ENCODE measurements at places on chromosomes 1 and 21. TPM values are rescaled to one million over a fixed set of nuclear protein-coding genes. Genes with fewer than 3 reads are reported as not detected.

RGS4 gene
- 3.4 TPM for total RNA-seq

DNA sequence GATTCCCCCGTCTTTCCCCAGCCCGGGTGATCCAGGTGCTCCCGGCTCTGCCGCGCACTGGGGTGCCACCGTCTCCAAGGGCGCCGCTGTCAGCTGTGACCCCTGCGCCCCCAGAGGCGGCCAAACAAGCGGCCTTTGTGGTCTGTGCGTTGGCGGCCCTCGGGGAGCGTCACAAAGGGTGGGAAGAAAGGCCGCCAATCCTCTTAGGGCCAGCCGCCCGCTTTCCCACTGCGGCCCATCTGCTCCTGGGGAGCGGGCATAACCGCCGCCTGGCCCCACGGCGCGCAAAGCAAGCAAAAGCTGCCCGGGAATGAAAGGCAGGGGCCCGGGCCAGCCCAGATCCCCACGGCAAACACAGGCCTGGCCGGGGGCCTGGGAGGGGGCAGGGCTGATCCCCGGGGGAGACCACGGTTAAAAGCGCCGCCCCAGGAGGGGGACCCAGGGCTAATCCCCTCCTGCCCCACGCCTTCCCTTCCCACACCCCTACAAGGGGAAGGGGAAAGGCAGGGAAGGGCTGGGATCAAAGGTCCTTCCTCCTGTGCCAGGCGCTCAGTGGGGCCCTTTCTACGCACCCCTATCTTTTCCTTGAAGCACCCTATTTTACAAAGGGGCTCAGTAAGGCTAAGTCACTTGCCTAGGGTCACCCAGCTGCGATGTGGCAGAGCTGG is 24.0 kb downstream of the C1QB start:
- H3K4me1 ChIP-seq = no peaks in the 10 kb centered on the region
- no peaks in the 10 kb centered on the region for H3K36me3 ChIP-seq
- H3K4me3 ChIP-seq = no peak overlapping the region
- no peaks in the 10 kb centered on the region for H3K27me3 ChIP-seq

GRCh38 chr1:216710598-216711333 is 12.5 kb downstream of the ESRRG start:
- peaks cover 9% of the 10 kb centered on the region for H3K4me1 ChIP-seq
- no peak overlapping the region for H3K27ac ChIP-seq
- H3K27me3 ChIP-seq = no peaks in the 10 kb centered on the region

KLHL20 gene
- 7.4 TPM for total RNA-seq

DNA sequence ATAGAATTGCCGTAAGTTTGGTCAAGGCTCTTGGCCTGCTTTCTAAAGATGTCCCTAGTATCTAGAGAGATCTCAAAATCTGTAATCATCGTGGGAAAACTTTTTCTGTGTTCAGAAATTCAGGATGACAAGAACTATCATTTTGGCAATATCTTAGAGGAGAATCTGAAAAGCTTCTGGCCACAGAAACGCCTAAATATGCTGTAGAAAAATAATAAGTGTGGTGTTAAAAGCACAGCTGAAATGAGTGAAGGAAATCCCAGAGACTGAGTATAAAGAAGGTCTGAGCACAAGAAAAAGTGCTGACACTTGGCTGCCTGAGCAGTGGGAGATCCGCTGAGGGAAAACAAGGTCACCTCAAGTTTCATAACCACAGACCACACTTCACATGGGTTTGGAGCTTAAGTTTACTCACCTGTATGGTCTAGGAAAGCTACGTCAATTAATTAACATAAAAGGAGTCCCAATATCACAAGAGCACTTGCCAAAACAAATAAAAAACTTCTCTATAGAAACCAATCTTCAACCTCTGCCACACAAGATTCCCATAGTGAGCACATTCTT is 235.2 kb upstream of the IRF2BP2 start:
- no peak for DNase-seq
- H3K27ac ChIP-seq = peak overlapping the region; percentile 40

- no peaks in the 10 kb centered on the region for H3K4me1 ChIP-seq
- no peak overlapping the region for H3K27ac ChIP-seq
- no peak overlapping the region for H3K4me3 ChIP-seq
- H3K27me3 ChIP-seq = no peaks in the 10 kb centered on the region
- no peaks in the 10 kb centered on the region for H3K36me3 ChIP-seq
Measured at GRCh38 chr1:26602378-26602959, 72.9 kb downstream of the RPS6KA1 start.

GRCh38 chr1:12480748-12481362 is 137.2 kb downstream of the DHRS3 start:
- no peaks in the 10 kb centered on the region for H3K36me3 ChIP-seq
- no peak overlapping the region for H3K4me3 ChIP-seq
- no peak overlapping the region for H3K27ac ChIP-seq

BEST4 gene
- total RNA-seq = 0.32 TPM

- H3K36me3 ChIP-seq = no peaks in the 10 kb centered on the region
- H3K4me3 ChIP-seq = no peak overlapping the region
- H3K4me1 ChIP-seq = no peaks in the 10 kb centered on the region
- H3K27me3 ChIP-seq = no peaks in the 10 kb centered on the region
- DNase-seq = no peak
Measured at GRCh38 chr1:246417813-246418564, 89.1 kb downstream of the SMYD3 start.

GRCh38 chr1:55147524-55147923 is 67.6 kb downstream of the USP24 start:
- H3K4me3 ChIP-seq = no peak overlapping the region
- no peaks in the 10 kb centered on the region for H3K27me3 ChIP-seq
- H3K27ac ChIP-seq = no peak overlapping the region
- H3K36me3 ChIP-seq = peaks cover 25% of the 10 kb centered on the region

TGFB2 gene
- total RNA-seq = 20.3 TPM

SLAMF7 gene
- total RNA-seq = 0.44 TPM

GRCh38 chr1:41776891-41777441 is 141.8 kb downstream of the HIVEP3 start:
- H3K4me1 ChIP-seq = peaks cover 12% of the 10 kb centered on the region
- peak; percentile 95 for DNase-seq
- H3K27ac ChIP-seq = peak overlapping the region; percentile 62
- H3K4me3 ChIP-seq = no peak overlapping the region

- no peaks in the 10 kb centered on the region for H3K4me1 ChIP-seq
- H3K36me3 ChIP-seq = no peaks in the 10 kb centered on the region
- no peak overlapping the region for H3K27ac ChIP-seq
- no peak for DNase-seq
- no peak overlapping the region for H3K4me3 ChIP-seq
Measured at GRCh38 chr21:45033791-45034555, 40.4 kb upstream of the ADARB1 start.

- H3K27ac ChIP-seq = no peak overlapping the region
- no peak overlapping the region for H3K4me3 ChIP-seq
- no peaks in the 10 kb centered on the region for H3K36me3 ChIP-seq
- no peak for DNase-seq
- H3K4me1 ChIP-seq = no peaks in the 10 kb centered on the region
- no peaks in the 10 kb centered on the region for H3K27me3 ChIP-seq
Measured at GRCh38 chr1:76269155-76269554, 194.6 kb downstream of the ST6GALNAC3 start.

RUNX1 gene
- total RNA-seq = 3.5 TPM

MYBPH gene
- total RNA-seq = not detected

RPE65 gene
- total RNA-seq = not detected

DNA sequence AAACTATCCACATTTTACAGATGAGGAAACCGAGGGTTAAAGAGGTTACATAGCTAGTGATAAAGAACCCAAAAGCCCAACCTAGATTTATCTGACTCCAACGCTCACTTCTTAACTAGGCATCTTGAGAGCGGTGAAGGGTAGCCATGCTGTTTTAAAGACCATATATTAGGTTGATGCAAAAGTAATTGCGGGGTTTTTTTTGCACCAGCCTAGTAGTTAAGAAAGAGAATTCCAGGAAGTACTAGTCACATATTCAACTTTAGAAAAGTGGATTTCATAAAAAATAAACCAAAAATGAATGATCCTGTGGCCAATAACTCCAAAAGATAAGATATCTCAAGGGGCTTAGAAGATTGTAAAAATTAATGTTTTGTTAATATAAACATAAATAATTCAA is 162.1 kb downstream of the GLUL start:
- no peak overlapping the region for H3K27ac ChIP-seq
- no peaks in the 10 kb centered on the region for H3K36me3 ChIP-seq
- no peak overlapping the region for H3K4me3 ChIP-seq
- H3K27me3 ChIP-seq = no peaks in the 10 kb centered on the region

RHOU gene
- total RNA-seq = 10.4 TPM
